ENCODE measurements at places on chromosomes 7 and 10.

DNA sequence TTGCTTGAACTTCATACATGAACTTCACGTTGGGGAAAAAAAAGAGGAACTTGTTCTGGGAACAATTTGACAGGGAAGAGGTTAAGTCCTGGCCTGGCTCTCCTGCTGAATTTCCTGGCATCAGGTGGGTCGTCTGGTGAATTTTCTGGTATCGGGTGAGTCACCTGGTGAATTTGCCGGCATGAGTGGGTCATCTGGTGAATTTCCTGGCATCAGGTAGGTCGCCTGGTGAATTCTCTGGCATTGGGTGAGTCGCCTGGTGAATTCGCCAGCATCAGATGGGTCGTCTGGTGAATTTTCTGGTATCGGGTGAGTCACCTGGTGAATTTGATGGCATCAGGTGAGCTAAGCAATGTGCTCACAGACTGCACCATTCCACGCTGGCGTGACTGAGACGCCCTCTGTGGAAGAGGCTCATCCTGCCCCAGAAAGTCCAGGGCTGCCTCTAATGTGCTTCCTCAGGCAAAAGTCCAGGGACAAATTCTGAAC lies 255.4 kb downstream of the TCERG1L start:
- no peak for DNase-seq

- no peak for DNase-seq
Observed at GRCh38 chr10:49841615-49842332, 79.7 kb upstream of the OGDHL start.

- DNase-seq: peak; percentile 87
Observed at GRCh38 chr7:36875794-36876193, 151.5 kb upstream of the AOAH start.

DNA sequence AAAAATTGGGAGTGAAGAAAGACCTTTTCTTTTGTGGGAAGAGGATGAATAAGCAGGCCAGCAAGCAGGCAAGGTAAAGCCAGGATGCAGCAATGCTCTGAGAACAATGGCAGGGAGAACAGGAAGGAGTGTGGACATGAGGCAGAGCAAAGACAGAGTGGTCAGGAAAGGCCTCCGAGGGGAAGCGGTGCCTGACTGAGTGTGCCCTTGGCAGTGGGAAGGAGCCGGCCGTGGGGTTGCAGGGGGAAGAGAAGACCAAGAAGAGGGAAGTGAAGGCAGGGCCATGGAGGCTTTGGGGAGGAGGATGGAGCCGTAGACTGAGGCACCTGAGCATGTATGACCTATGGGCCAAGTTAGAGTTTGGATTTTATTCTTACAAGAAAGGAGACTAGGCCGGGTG lies 21.9 kb upstream of the ZNF212 start:
- no peak for DNase-seq

DNA sequence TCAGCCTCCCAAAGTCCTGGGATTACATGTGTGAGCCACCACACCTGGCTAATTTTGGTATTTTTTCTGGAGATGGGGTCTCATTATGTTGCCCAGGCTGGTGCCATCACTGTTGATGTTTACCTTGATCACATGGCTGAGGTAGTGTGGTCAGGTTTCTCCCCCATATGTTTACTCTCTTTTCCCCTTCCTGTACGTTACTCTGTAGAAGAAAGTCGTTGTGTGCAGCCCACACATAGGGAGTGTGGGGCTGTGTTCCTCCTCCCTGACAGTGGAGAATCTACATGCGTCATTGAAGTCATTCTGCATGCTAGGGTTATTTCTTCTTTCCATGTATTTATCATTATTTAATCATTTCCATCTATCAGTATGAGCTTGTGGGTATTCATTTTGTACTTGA lies 16.3 kb upstream of the ORAI2 start:
- no peak for DNase-seq

GRCh38 chr10:67477868-67478267 lies 218.1 kb downstream of the CTNNA3 start:
- DNase-seq: no peak

- no peak for DNase-seq
Observed at GRCh38 chr10:77398558-77398957, 239.1 kb downstream of the KCNMA1 start.

GRCh38 chr10:18689498-18689897 lies 30.3 kb downstream of the ARL5B start:
- DNase-seq: peak; percentile 17

GRCh38 chr7:12741951-12742575 lies 54.6 kb downstream of the ARL4A start:
- no peak for DNase-seq

DNA sequence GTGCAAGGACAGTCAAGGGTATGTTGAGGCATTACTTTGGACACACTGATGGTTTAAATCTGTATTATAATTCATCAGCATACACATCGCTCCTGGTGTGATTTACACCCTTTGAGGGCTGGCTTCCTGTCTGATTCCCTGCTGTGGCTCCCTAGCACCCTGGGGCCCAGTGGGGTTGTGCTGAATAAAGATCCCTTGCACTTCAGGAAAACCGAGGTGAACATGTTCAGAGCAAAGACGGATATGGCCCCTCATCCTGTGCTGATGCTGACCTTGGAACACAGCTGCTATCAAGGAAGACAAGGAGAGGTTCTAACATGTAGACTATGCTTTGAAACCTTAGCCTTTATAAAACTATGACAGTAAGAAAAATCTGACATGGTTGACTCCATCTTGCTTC lies 84.6 kb upstream of the UNC5B start:
- DNase-seq: no peak

All from NCI-H748 treated with DMSO at 0.1 percent for 48 hours (cell line).